Hematopoietic multipotent progenitor cell (in vitro differentiated cells): ENCODE measurements at places on chromosomes 7 and 10.

- no peak for DNase-seq
These were observed 97.9 kb downstream of the PTEN start for GRCh38 chr10:87961314-87961713.

- no peak for DNase-seq
These were observed 70.6 kb upstream of the AKR1E2 start for GRCh38 chr10:4755286-4755989.

DNA sequence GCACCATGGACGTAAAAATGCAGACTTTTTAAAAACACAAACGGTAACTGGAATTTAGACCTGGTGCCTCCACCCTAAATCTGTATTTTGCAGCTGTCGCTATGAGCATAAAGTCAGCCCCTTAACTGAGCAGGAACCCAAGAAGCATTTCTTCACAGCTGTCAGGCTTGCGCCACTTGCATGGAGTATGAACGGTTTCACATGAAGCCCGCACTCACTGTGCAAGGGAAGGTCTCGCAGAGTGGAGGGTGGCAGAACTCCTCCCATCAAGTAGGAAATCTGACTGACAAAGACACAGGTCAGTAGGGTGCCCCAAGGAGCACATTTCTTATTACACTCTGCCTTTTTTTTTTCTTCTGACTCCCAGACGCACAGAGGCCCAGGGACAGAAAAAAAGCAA lies 58.5 kb downstream of the ELMO1 start:
- no peak for DNase-seq

GRCh38 chr7:155756322-155756721 lies 55.9 kb downstream of the SHH start:
- no peak for DNase-seq

DNA sequence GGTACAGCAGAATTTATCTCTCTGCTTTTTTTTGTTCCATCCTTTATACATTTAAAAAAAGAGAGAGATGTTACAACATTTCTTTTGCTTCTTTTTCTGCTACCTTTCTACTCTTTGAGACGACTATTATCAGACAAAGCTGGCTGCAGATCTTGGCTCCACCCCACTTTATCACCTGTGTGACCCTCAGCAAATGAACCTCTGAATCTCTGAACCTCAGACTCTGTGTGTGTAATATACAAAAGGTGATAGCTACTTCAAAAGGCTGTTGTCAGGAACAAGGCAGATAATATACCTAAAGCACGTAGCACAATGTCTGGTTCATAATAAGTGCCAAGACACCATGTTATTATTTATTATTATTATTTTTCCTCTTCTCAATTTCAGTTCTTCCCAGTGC lies 32.6 kb upstream of the UBE2D1 start:
- DNase-seq: no peak

DNA sequence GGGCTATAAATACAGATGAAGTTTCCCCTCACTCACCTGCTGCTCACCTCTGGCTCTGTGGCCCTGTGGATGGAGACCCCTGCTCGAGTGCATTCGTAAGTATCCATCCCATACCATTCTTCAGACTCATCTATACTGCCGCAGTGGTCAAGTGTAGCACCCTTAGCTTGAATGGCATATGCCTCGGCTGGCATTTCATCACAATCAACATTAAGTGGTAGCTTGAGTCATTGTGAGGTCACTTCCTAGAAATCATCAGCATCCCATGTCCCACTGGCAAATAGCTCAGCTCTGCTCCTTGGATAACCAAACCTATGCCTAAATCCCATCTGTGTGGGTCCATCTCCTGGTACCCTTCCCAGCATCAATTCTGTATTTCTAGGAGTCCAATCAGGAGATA lies 38.2 kb downstream of the MDH2 start:
- no peak for DNase-seq

- DNase-seq: no peak
These were observed 861.1 kb upstream of the ZWINT start for GRCh38 chr10:57222129-57222528.

GRCh38 chr7:76509931-76510877 lies at the start of gene UPK3B:
Gene UPK3B (plus strand): TSS chr7:76510552. CDS start chr7:76510653, 101 bp downstream.
- DNase-seq: no peak

DNA sequence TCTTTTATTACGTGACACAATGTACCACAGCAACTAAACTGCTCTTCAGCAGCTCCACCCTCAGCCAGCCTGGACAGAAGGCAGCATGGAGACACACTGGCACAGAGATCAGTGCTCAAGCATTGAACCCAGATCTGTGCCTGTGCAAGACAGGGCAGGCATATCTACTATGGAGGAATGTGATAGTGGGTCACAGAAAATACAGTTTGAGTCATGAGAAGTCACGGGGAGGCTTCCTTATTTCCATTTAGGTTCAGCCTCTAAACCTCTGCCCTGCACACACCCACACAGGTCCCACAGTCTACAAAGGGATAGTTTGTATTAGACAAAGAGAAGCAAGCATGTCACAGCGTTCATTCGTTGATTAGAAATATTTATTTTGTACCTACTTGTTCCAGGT lies 187.4 kb upstream of the AGR3 start:
- DNase-seq: no peak

DNA sequence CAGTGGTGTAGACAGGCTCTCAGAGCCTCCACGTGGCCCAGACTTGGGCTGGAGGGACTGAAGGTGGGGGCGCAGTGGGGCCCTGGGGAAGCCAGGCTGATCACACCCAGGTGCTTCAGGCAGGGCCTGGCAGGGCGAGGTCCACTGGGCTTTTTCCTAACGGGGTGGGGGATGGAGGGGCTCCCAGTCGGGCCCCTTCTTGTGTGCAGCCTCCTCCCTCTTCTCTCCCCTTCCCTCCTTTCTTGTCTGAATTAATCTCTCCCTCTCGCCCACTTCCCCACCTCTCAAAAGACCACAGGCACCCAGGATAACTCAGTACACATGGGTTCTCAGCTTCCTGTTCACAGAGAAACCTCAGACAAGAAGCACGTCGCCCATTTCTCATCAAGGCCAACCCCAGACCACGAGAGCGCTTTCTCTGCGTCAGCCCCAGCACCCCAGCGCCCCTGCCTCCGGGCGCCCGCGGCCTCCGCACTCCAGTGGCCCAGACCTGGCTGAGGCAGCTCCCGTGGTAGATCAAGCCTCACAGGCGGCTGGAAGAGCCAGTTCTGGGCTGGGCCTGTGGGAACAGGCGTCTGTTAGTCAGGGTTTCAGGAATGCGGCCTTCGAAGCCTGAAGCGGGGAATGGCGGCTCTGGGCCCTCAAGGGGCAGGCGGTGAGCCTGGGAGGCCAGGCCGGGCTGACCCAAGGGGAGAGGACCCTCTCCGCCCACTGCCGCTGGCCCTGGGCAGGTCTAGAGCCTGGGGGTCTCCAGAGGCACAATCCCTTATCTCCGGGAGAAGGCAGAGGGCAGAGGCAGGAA lies 50.6 kb downstream of the PWWP2B start:
- DNase-seq: peak; percentile 63

- DNase-seq: no peak
These were observed 16.1 kb downstream of the MYOF start for GRCh38 chr10:93465806-93466675.

GRCh38 chr10:30056281-30056680 lies 3.1 kb downstream of the JCAD start:
- DNase-seq: no peak

DNA sequence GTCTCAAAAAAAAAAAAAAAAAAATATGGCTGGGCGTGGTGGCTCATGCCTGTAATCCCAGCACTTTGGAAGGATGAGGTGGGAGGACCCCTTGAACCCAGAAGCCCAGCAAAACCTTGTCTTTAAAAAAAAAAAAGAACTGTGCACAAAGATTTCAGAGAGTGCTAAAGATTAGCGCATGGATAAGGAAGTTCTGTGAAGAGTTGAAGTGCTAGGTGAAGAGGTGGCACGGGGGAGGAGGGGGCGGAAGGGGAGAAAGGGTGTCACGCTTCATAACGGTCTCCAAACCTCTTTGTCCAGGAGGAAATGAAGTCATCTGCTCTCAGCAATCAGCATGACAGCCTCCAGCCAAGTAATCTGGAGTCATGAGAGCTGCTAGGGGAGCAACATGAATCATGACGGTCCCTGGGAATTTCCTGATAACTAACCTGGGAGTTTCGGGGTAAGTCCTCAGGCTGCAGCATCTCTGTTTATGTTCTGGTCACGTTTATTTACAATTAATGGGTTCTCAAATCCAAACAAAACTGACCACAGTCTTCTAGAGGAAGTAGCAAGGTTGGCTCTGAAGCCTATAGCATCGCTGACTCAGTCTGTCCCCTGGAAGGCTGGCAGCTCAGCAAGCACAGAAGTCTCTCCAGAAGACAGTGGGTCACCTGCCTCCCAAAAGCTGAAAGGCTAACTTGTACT lies 1.9 kb upstream of the PLAU start:
- DNase-seq: no peak

DNA sequence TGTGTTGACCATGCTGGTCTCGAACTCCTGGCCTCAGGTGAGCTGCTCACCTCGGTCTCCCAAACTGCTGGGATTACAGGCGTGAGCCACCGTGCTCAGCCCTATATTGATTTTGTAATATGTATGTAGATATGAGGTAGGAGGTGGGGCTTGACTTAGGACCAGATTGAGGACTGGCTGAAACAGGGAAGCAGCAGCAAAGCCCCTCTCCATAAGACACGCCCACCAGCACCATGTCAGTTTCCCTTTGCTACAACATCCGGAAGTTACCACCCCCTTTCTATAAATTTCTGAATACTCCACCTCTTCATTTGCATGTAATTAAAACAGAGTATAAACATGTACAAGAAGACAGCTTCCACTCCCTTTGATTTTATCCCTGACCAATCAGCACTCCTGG lies 47.9 kb upstream of the MYL10 start:
- DNase-seq: no peak

GRCh38 chr10:126561294-126561920 lies 109.1 kb downstream of the C10orf90 start:
- no peak for DNase-seq

GRCh38 chr10:132164761-132165278 lies 21.9 kb upstream of the DPYSL4 start:
- DNase-seq: no peak

DNA sequence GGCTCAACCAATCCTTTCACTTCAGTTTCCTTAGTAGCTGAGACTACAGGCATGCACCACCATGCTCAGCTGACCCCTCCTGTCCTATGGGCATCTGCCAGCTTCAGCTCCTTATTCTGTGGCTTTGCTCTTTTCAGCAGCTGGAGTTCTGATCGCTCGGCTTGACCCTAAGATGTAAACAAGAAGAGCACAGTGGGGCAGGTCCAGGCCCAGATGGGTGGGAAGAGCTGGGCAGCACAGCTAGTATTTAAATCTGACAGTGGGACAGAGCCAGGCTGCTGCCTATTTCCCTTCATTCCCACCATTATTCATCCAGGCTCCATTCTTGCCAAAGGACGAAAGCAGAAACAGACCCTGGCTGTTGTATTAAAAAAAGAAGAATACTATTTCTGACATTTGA lies 494.9 kb upstream of the PODXL start:
- DNase-seq: no peak

DNA sequence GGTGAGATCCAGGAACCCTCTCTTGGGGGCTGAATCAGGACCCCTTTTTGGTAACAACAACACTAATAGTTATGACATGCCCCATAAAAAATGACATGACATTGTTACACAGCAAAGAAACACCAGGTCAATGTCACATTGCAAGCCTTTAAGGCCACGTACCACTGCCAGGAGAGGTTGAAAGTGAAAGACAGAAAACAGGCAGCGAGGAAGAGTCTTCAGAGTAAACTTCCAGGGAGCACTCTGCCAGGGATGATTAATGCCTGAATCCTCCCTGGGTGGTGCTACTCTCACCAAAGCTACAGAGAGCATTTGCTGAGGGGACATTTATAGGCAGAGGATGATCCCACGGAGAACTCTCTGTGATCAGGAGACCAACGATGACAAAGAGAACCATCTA lies 551.6 kb downstream of the CALN1 start:
- DNase-seq: no peak
